ENCODE measurements at places on chromosomes 2 and 18.

DNA sequence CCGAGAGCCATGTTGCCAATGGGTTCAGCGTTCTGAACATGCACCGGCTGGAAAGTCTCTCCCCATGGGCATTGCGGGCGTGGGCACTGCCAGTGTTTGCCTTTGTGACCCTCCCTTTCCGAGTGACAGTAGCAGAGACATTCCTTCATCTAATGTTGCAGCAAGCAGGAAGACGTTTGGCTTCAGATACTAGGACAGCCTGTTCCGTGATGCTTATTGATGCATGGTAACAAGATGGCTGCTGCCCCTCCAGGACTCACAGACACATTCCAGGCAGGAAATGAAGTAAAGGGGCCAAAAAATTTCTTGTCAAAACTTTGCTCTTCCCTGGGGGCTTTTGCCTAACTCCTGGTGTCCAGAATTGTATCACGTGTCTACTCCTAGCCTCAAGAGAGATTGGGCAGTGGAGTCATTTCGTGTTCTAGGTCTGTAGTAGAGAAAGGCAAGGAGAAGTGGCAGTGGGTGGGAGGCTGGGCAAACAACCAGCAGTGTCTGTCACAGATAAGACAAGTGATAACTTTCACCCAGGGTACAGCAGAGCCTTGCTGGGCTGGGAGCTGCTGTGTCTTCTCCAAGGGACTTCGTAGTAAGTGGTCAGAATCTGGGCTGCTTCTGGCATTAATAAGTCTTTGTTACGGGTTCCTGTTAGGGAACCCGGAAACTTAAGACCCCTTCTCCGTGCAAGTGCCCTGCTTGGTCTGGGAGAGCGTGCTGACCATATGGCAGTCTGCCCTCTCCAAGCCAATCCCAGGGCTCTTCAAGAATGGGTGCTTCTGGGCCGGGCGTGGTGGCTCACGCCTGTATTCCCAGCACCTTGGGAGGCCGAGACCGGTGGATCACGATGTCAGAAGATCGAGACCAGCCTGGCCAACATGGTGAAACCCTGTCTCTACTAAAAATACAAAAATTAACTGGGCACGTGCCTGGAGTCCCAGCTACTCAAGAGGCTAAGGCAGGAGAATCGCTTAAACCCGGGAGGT lies 93.5 kb downstream of the TFCP2L1 start:
- no peak for DNase-seq

DNA sequence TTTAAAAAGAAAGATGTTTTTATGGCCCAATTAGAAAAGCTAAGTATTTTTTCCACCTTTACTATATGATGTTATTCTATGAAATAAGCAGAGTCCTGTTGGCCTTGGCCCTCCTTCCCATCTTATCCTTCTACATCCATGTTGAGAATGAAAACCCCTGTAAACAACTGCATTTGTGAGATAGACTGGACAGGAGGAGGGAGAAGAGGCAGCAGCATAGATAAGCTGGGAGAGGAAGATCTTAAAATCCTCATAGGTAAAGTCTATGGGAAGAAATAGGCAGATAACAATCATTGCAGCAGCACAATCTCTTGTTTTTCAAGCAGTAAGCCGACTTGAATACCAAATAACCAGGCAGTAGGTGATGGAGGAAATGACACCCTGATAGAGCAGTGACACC lies 207.6 kb upstream of the PARD3B start:
- no peak for DNase-seq

DNA sequence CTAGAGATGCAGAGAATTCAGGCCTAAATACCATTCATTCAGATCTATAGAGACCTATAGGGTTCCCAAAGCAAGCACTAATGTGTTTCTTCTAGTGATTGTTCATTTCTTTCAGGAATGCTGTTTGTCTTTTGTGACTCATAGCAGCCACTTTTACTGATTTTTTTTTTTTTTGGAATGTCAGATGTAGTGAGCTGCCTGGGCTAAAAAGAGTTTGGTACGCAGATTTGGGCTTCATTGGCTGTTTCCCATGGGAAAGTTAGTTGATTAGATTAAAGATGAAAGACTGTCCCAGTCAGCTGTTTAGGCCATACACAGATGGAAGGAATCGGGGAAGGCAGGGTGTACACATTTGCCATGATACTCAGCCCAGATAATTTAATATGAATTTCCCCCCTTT lies 87.6 kb downstream of the CDC42EP3 start:
- no peak for DNase-seq

DNA sequence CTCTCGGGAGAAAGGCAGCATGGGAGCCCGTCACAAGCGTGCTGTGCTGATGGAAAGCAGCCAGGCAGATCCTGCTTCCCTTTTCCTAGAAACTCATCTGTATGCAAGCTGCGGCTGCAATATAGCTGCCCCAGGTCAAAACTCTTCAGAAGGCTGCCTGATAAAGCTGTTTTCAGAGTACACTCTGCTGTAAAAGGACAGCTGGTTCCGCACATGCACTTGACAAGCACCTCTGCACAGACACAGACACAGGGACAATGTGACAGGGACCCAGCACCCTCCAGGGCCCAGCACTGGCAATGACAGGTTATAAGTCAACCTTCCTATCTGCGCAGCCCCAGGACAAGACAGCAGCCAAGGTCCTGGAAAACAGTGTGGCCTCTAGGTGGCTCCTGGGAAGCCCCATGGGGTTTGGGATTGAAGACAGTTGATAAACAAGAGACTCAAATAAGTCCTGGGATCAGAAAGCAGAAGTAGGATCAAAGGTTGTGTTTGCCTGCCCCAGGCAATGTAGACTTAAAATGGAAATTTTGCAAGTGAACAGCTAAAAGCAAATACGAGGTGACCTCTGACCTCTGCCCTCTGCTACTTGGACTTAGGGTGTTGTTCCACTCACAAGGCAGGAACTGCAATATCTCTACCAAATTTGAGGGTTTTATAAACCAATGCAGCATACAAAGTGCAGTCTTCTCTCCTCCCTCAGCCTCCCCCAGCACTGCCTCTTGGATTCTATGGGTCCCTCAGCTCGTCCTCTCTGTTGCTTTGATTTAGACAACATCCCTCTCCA lies 16.9 kb downstream of the SLC66A2 start:
- no peak for DNase-seq

DNA sequence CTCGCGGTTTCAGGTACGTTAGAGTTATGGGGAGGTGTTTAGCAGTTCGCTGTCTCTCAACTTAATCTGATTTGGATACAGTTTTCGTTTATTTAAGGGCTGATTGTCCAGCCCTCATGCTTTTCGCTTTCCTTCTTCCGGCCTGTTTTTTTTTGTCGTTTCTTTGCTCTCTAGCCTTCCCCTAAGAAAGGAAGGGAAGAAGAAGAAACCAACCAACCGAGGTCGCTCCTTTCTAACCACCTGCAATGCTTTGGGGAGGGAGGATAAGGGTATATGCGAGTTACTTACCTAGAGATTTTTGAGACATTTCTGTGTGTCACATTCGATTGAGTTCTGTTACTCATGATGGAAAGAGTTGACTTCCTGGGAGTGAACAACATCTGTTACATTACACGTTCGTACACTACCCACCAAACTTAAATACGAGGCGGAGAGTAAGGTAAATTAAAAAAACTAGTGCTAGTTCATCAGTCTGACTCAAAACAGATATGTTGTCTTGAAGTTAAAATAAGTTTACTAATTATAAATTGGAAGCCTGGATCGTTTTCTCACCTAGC lies 918 bp downstream of the EIF5B start:
- no peak for DNase-seq

GRCh38 chr2:27369471-27370025 lies 590 bp downstream of the EIF2B4 start:
- no peak for DNase-seq

- no peak for DNase-seq
These were observed 126.2 kb upstream of the ZNF516 start for GRCh38 chr18:76621226-76621625.

DNA sequence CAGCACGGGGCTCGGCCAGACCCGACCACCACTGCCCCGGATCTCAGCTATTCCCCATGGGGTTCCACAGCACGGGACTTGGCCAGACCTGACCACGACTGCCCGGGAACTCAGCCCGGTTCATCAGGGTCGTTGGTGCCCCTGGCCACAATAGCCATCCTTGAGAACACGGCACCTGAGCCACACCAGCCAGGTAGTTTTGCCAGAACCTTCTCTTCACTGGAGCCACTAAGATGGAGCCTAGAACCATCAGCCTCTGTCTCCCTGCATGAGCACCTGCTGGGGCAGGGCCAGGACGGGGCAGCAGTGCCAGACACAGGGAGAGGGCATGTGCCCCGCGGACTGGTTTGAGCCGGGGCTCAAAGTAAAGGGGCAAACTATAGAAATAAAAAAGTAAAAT lies 11.4 kb upstream of the KCNG2 start:
- DNase-seq: no peak

DNA sequence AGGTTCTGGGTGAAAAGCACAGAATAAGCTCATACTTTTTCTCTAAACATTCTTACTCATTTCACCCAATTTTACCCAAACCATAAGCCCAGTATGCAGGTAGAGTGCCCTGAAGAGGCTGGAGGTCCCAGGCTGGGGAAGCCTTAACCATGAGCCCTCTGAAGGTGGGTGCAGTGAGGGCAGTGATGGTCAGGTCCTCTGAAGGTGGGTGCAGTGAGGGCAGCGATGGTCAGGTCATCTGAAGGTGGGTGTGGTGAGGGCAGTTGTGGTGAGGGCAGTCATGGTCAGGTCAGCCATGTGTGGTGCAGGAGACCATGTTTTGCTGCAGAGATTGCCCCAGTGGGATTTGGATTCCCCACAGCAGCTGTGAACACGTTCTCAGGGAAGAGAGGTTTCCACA lies 148.8 kb downstream of the SNTG2 start:
- no peak for DNase-seq

DNA sequence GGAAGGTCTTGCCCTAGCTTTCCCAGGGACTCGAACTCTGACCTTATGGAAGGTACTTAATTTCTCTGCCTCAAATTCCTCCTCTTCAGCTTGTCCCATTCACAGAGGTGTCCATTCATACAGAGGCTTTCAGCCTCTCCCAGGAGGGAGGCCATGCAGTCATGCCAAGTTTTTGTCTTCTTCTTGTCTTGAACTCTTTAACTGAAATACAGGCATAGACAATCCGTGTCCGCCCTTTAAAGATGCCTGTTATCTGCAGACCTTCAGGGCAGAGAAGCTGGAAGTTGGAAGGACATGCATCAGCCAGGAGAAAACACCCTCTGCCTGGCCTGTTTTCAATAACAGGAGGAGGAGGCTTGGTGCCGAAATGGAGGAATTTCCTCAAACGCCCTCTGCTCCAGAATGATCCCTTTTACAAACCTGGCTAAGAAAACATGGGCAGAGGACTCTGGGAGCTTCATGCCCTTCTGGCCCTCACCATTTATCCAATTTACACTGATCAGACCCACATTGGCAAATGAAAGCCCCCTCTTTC lies 308.3 kb downstream of the MYCN start:
- DNase-seq: no peak

GRCh38 chr2:161386228-161386824 lies 29.8 kb upstream of the TBR1 start:
- DNase-seq: no peak

- DNase-seq: no peak
These were observed 59.7 kb downstream of the PTH2R start for GRCh38 chr2:208466151-208466919.

GRCh38 chr2:148653437-148653836 lies 8.9 kb downstream of the EPC2 start:
- no peak for DNase-seq
